HuH-7.5 (cell line): ENCODE measurements at places on chromosomes 5 and 9.

DNA sequence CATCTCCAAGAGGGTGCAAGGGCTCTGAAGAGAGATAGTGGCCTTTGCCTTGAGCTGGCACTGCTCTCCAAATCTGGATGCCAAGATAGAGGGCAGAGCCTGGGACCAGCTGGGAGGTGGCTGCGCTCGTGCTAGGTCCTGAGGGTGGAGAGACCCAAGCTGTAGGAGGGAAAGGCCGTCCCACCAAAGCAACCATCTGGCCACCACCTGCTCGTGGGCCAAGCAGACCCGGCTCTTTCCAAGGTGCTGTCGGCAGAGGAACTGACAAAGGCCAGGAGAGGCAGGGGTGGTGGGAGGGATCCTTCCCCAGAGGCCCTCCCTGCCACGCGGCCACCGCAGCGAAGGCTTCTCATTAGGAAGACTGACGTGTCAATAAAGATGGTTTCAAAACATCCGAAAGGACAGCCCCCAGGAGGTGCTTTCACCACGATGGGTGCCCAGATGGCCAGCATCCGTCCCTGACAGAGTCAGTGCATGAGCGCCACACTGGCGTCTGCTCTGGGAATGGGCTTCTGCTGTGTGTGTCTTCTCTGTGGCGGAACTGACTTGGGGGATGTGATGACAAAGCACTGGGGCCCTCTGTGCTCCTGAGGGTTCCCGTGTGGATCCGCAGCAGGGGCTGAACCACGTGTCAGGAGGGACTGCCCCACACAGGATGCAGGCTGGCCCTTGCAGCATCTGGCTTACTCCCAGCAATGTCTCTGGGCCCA, 213.5 kb downstream of the FANCC start:
- DNase-seq, result no peak

DNA sequence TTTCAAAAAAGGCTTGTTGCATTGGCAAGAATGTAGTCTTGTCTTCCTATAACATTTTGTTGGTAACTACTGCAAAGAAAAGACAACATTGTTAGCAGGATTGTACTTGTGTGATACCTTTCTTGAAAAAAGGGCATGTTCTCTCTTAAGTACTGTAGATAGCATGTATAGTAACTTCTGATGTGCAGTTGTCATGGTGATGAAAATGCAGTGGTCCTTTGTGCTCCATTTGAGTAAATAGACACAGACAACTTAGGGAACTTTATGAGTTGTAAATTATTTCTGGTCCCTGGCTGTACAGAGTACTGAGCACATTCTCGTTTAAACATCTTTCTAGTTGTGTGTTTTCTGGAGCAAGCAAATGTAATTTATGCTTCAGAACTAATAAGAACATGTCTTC, 103.3 kb downstream of the CD180 start:
- no peak for DNase-seq

DNA sequence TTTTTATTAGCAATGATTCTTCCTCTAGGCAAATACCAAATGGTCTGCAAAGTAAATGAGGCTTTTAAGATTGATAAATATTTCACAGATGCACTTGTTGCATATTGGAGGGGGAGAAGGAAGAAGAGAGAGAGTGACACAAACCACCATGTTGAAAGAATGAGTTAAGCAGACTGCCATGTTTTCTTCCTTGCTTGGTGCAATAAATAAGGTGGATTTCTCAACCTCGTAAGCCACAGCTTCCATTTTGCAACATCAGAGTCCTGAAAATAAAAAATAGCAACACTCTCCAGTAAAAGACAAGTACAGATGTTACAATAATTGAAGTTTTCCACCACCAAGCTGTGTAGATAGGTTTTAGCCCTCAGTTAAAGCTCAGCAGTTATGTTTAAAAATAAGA, 202.9 kb downstream of the SGCD start:
- no peak for DNase-seq

DNA sequence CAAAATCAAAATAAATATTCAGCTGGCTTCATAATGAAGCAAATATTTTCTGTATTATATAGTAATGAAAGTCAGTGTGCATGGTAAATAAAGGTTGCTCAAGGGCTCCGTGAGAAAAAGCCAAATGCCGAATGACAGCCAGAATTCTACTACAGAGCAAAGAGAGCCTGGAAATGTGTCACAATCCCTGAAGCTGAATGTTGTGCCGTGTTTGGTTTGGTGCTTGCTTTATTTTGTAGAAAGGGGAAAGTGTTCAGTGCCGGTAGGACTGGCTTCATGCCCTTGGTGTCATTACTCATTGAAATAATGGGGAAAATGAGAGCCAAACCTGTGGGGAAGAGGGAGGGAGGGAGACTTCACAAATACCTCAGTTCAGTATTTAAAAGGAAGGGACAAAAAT, 26.8 kb upstream of the ADAMTSL1 start:
- no peak for DNase-seq

DNA sequence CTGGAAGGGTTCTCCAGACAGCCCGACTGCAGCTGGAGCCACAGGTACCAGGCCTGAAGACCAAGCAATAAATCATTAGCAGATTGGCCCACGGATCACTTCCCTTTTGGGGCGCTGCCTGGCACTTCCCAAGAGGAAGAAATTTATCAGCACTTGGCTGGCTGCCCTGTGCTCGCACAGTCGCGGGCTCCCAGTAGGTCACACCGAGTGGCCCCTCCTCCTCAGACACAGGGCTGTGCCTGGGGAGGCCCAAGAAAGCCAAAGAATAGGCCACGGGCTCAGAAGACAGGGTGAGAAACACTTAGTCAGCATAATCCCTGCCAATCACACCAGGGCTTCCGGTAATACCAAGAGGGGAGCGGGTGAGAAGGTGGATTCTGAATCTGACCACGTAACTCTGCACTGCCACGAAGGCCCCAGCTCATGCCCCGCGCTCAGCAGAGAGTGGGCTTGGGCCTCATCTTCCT, 115.7 kb upstream of the MSX2 start:
- no peak for DNase-seq

DNA sequence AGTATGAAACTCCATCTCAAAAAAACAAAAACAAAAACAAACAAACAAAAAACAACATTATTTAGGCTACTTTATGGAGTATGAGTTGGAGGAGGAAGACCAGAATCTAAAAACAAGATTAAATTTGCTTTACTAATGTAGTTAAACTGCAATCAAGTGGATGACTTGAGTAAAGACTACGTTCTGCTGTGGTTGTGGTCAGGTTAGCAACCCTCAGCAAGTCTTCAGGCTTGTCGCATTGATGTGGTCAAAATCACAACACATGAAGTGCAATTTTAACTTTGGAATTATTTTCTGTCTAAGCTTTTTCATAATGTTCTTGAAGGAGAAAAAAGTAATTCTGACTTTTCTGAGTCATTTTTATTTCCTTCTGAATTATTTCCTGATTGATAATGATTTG, 43.1 kb downstream of the PDE6A start:
- DNase-seq, result no peak

- DNase-seq, result no peak
Measured at GRCh38 chr9:132793606-132794580, 84.2 kb downstream of the AK8 start.

DNA sequence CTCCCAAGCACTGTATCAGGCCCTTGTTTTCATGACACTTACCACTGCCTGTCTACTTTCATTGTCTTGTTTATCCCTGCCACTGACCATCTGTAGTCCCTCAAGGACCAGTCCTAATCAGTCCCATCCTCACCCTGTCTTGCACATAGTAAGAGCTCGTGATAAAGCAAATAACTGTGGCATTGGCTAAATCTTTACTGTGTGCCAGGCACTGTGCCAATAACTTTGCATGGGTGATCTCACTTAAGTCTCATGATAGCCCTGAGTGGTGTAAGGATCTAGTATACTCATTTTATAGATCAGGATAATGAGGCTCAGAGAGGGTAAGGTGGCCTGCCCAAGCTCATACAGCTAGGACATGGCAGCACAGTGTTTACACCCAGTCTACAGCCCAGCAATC, 5.6 kb downstream of the CDX1 start:
- DNase-seq, result no peak
